ENCODE measurements at places on chromosomes 2 and 18. TPM values are rescaled to one million over a fixed set of nuclear protein-coding genes. Genes with fewer than 3 reads are reported as not detected.

Gene LOXL3
- 17.8 TPM for total RNA-seq

Gene BCL11A
- total RNA-seq: not detected

Gene IFIH1
- total RNA-seq: 3.0 TPM

Gene ARHGAP28
- total RNA-seq: 1.6 TPM

Gene PFN4
- total RNA-seq: not detected

Gene ID2
- 64.1 TPM for total RNA-seq

Gene INPP1
- total RNA-seq: 15.9 TPM

Gene LIPG
- total RNA-seq: not detected

Data from MG63 (cell line).